Activated CD4-positive, alpha-beta T cell treated with anti-CD3 and anti-CD28 coated beads for 4 hours (primary cell): ENCODE measurements at places on chromosomes 5 and 9.

- DNase-seq: no peak
Observed at GRCh38 chr9:76161541-76161940, 232.7 kb downstream of the RFK start.

GRCh38 chr5:177600508-177601018, 631 bp downstream of the B4GALT7 start:
- DNase-seq: no peak

GRCh38 chr5:58085800-58086199, 374.1 kb downstream of the PLK2 start:
- no peak for DNase-seq

DNA sequence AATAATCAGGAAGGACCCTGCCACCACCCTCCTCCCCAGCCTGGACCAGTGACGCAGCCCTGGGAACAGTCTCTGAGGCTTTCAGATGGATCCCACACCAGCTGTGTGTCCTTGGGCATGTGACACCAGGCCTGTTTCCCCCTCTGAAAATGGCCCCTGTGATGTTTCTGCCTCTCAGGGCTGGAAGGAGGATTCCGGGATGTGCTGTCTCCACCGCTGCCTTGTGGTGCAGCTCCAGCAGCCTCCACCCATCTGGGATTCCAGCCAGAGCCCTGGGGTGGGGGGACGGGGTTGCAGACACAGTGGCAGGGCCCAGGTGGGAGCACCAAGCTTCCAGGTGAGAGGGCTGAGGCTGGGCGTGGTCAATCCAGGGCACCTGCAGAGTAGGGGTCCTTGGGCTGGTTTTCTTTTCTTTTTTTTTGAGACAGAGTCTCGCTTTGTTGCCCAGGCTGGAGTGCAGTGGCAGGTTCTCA, 179.7 kb upstream of the IER5L start:
- no peak for DNase-seq

- DNase-seq: no peak
Observed at GRCh38 chr5:159969966-159970365, 39.0 kb upstream of the TTC1 start.

- no peak for DNase-seq
Observed at GRCh38 chr5:178416919-178417318, 173.3 kb downstream of the COL23A1 start.

GRCh38 chr5:36908544-36909260, 32.1 kb downstream of the NIPBL start:
- no peak for DNase-seq

- peak; percentile 11 for DNase-seq
Observed at GRCh38 chr5:97231025-97231636, 48.1 kb upstream of the RIOK2 start.

GRCh38 chr5:181212934-181213333, 7.9 kb upstream of the TRIM7 start:
- no peak for DNase-seq

DNA sequence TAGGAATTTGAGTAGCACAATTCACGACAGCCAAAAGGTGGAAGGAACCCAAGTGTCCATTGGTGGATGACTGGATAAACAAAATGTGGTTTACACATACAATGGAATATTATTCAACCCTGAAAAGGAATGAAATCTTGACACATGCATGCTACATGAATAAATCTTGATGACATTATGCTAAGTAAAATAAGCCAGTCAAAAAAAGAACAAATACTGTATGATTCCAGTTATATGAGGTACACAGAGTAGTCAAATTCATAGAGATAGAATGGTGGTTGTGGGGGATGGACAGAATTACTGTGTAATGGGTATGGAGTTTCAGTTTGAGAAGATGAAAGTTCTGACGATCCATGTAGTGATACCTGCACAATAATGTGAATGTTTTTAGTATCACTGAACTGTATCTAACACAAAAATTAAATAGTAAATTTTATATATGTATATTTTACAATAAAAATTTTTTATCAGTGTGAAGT, 117.7 kb upstream of the GNA14 start:
- DNase-seq: no peak

- no peak for DNase-seq
Observed at GRCh38 chr5:87246061-87246460, 21.6 kb upstream of the RASA1 start.

- DNase-seq: no peak
Observed at GRCh38 chr5:168895295-168896071, 316.3 kb upstream of the PANK3 start.

GRCh38 chr9:114720086-114720676, 38.2 kb upstream of the TEX48 start:
- DNase-seq: no peak

DNA sequence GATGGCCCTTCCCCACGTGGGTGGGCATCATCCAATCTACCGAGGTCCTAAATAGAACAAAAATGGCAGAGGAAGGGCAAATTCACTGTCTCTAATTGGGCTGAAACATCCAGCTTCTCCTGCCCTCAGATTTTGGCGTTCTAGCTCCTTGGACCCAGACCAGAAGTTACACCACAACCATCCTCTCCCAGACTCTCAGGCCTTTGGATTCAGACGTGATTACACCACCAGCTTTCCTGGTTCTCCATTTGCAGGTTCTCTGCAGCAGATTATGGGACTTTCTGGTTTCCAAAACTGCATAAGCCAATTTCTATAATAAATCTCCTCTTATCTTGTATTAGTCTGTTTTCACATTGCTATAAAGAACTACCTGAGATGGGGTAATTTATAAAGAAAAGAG, 73.6 kb upstream of the STARD4 start:
- DNase-seq: no peak

DNA sequence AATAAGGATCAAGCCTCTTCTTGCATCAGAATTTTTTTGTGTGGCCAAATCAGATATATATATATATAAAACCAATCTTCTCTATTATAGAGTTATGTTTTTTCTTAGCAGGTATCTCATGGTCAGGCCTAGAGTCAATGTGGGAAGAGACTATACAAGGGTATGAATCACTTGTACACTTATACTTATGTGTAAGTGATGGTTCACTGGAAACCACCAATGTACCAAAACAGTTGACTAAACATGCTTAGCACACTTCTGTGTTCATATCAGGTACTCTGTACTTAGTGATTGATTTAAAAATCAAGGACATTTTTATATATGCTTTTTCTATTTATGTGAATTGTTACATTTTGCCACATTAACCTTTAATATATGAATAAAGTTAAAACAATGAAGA, 92.6 kb downstream of the CWC27 start:
- DNase-seq: no peak

- DNase-seq: no peak
Observed at GRCh38 chr9:36325081-36325828, 67.0 kb upstream of the GNE start.

- peak; percentile 40 for DNase-seq
Observed at GRCh38 chr5:52948418-52949076, 40.6 kb upstream of the ITGA2 start.

GRCh38 chr9:34549407-34549732, 26.6 kb upstream of the ENHO start:
- DNase-seq: no peak

DNA sequence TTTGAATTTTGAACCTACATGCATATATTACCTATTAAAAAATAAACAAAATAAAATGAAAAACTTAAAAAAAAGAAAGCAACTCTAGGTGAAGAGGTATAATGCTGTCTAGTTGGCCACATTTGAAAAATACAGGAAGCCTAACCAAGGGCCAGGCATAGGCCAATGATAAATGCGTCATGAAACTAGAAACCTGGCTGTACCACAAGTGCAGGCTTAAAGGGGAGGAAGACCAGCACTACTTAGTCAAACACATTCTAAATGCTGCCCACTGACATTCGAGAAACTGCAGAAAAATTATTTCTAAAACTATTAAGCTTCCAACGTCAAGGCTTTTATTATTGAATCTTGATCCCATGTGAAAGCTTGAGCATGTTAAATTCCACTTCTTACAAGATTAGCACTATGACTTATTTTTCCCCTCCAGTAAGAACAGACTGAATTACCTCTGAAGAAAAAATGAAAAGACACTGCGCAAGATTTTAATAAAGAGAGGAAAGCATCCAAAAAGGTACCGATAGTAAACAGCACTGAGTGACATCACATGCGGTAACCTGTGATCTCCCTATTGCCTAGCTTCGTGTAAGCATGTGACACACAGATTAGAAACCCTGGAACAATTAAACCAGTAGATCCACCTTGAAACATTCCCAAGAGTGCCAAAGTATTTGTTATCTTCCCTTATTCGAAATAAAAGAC, 16.2 kb downstream of the CDC14B start:
- no peak for DNase-seq

DNA sequence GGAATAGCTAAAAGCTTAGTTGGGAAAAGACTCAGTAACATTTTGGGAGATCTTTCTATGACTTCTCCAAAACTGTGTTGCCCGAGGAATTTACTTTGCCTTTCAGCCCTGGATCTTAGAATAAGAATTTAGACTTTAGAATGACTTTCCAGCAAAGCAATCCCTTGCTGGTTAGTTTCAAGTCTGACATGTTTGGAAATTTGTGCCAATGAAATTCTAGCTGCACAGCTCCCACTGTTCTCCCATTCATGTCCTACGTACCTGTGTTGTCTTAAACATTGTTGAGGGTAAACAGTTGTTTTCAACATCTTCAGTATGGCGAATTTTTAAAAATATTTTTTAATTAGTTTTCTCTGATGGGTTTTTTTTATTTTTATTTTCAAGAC, 111.4 kb downstream of the CCDC192 start:
- no peak for DNase-seq

DNA sequence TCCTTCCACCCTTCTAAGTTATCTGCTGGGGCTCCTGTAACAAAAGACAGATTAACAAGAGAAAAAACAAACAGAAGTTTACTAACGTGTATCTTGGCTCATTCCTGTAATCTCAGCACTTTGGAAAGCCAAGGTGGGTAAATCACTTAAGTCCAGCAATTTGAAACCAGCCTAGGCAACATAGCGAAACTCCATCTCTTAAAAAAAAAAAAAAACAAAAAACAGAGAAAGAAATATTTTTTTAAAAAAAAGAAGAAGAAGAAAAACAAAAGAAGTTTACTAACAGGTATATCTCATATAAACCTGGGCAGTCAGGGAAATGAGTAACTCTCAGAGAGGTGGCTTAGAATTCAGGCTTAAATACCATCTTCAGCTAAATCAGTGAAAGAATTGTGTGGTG, 10.3 kb upstream of the NDFIP1 start:
- no peak for DNase-seq

- no peak for DNase-seq
Observed at GRCh38 chr5:79488058-79488457, 25.9 kb downstream of the HOMER1 start.

GRCh38 chr9:76255781-76256455, 138.3 kb downstream of the RFK start:
- DNase-seq: no peak

- no peak for DNase-seq
Observed at GRCh38 chr5:150278046-150278730, 11.4 kb downstream of the CAMK2A start.

DNA sequence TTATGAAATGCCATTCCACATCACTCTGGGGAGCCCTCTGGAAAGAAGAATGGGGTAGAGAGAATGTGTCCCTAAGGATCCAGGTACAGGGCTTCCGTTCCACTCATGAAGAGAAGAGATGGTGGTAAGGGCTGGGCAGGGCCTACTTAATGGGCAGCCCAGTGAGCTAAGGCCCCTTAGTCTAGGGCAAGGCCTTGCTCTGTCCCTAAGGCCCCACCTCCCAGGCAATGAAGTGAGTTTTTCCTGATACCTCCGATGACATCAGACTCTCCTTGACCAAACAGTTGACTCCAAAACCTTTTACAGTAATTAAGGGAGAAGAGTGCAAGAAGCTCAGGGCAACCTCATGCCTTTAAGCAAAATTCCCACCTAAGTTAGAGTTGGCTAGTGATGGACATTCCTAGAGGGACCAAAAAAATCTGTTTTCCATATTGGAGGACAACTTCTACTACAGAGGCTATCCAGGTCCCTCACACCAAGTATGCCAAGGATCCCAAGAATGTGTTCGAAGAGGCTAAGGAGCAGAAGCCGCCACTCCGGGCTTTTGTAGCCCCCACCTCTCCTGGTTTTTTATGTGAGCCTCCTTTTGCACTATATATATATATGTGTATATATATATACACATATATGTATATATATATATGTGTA, 5.9 kb downstream of the KLF9 start:
- DNase-seq: no peak

GRCh38 chr5:989961-990530, 18.6 kb upstream of the NKD2 start:
- no peak for DNase-seq

DNA sequence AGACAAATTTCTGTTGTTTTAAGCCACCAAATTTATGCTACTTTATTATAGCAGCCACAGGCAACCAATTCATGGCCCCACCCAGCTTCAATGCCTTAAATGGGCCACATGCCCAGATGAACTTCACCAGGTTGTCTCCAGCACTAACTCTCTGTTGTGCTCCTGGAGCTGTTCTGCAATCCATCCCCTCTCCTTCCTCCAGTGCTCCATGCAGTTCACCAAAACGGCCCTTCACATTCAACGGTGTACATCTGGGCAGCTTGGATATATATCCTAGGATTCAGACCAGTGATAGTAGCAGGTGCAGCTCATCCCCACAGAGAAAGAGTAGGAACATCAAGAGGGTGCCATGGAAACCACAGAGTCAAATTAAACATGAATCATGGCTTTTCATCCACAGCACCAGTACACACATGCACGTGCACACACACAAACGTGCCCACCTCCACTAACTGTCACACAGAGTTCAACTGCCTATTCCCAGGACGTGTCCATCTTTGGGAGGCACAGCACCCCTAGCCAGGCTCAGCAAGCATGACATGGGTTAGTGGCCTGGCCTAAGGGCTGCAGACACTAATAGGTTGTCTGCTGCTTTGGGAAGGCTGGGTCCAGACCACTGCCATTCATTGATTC, 134.5 kb downstream of the MED10 start:
- DNase-seq: no peak

- no peak for DNase-seq
Observed at GRCh38 chr9:237141-237857, 22.6 kb downstream of the DOCK8 start.

DNA sequence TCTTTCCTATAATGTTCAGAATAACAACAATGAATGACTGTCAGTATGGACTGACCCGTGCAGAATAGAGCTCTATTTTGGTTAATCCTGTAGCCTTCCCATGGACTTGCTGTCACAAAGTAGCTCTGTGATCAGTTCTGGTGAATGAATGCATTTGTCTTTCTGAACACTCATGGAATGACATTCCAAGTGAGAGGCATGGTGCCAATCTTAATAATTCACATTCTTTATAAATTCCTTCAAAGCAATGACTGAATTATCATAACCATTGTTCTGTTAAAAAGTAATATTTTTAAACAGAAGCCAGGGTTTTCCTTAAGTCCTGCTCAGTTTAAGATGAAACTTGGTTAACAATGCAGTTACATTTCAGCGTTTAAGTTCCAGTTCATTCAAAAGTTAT, 360.5 kb downstream of the ICE1 start:
- DNase-seq: no peak

GRCh38 chr5:80033513-80033912, 1.6 kb upstream of the THBS4 start:
- no peak for DNase-seq
